ENCODE measurements at places on chromosomes 5 and 9.

GRCh38 chr9:3256571-3257330 lies 269.1 kb downstream of the RFX3 start:
- no peak for DNase-seq

DNA sequence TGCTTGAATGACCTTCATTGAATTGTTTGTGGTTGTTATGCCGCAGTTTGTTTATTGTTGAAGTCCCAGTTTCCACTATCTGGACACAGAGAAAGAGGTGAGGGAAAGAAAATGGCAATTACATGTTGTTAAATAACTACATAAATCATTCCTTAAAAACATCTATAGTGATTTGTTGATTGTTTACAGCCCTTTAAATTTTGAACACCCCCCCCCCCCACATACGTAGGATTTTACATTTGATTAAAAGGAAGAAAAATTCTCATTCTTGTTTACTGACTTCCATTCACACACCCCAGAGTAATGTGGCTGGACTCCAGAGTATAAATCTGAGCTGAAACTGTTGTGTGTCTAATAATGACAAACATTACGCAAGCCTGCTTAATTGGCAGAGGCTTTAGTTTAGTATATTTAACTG lies 87.1 kb upstream of the FAM174A start:
- no peak for DNase-seq

DNA sequence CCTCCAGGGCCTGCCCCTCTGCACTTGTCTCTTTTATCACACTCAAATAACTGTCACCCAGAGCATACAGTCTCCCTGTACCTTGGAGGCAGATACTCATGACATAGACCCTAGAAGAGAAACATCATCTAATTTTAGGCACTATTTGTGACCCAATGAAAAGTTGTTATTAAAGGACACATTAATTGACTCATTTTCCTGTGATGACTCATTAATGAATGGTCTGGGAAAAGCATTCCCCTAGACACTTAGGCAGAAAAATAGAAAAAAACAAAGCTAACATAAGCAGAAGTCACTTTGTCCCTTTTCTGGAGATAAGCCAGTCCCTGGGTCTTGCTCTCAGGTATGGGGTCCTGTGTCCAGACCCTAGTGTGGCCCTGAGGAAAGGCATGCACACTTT lies 15.0 kb downstream of the TRPC7 start:
- DNase-seq, result no peak

GRCh38 chr9:121906074-121906870 lies 186.8 kb downstream of the TTLL11 start:
- DNase-seq, result peak; percentile 26

GRCh38 chr9:90044710-90045151 lies 439.9 kb downstream of the GADD45G start:
- peak; percentile 44 for DNase-seq

- no peak for DNase-seq
Observed at GRCh38 chr9:105455836-105456475, 8.1 kb downstream of the FSD1L start.

DNA sequence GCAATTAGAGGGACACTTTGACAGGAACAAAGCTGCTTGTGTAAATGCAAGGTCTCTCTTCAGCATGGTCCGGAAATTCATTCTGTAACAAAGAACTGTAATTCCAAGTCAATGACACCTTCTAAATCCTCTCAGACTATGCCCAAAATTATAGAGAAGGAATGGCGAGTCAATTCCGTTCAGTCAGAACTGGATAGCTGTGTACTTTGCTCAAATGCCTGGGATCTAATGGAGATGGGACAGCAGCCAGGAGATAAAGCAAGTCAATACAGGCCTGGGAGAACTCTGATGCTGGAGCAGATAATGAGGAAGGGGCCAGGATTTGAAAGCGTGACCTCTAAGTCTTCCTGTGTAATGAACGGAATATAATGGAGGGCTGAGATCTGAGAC lies 96.4 kb upstream of the SPRY4 start:
- DNase-seq, result peak; percentile 44

- no peak for DNase-seq
Observed at GRCh38 chr5:98556712-98557111, 216.8 kb upstream of the RGMB start.

- no peak for DNase-seq
Observed at GRCh38 chr9:94690344-94690743, 36.2 kb upstream of the AOPEP start.

GRCh38 chr9:15306068-15306756 lies 804 bp downstream of the TTC39B start:
- no peak for DNase-seq

GRCh38 chr9:105662184-105663104 lies at the start of gene TAL2:
Gene TAL2 (plus strand): TSS chr9:105662457. CDS start chr9:105662497, 40 bp downstream.
- DNase-seq, result no peak

DNA sequence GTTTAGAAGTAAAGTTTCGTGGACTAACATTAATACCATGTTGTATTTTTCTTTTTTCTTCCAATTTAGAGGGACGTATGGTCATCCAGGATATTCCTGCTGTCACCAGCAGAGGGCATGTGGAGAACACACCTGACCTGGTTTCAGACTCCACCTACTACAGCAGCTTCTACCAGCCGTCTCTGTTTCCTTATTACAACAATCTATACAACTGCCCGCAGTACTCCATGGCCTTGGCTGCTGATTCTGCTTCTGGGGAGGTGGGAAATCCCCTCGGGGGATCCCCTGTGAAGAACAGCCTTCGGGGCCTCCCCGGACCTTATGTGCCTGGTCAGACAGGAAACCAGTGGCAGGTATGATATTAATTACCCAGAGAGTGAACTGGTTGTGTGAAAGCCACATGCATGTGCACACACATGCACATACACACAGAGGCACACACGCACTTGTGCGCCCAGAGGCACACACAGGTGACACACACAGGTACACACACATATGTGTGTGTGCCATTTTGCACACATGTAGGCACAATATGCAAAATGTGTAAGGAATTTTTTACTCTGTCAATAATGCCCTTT lies 52.4 kb downstream of the DMRT1 start:
- peak; percentile 41 for DNase-seq

DNA sequence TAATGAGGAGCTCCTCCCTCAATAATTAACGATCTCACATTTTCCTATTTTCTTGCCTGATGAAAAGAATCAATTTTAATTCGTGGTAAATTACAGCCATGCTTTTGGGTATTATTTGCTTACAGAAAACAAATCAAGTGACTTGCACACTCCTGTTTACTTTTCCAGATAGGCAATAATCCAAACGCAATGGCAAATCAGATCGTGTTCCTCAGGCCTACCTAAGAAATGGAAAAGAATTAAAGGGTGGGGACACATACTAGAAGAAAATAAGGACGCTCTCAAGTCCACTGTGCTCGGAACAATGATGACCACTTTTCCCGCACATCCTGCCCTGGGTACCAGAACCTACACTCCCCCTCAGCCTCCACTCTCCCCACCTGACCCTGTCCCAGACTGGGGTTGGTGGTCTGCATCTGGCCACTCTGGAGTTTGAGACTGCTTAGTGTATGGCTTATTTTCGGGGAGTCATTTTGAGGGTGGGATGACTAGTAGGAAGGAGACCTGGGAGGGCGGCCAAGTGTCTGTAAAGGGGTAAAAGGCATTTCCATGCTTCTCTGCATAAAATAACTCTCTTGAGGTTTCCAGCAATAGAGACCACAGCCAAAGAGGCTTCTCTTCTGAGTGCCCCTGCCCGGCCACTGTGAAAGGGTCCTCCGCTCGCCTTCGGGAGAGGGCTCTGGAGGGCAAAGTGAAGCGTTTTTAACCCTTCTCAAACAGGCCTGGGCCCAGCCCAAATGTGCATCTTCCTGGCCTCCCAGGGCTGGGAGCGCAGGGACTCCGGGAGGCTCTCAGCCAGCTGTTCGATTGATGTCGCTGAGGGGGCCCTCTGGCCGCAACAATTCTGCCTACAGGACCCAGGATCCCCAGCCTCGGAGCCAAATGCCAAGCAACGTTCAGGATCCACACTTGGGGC lies 4.5 kb upstream of the OTP start:
- no peak for DNase-seq

GRCh38 chr5:177300236-177300880 lies 3.2 kb downstream of the RAB24 start:
- DNase-seq, result peak; percentile 70

- no peak for DNase-seq
Observed at GRCh38 chr5:100858987-100859545, 44.0 kb downstream of the ST8SIA4 start.

DNA sequence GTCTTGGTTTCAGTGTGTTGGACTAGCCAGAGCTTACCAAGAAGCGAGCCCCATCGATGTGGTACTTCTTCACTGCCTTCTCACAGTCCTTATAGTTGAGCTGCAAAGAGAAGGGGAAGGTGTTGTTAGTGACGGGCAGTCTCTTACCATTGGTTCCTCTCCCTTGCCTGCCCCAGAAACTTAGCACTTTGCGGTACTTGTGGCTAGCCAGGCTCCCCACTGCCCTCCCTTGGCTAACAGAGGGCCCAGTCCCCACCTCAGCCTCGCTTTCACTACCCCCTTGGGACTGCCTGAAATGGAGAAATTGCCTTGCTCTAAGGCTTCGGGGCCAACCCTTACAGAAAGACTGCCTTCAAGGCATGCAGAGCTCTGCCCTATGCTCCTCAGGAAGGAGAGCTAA lies 4.3 kb downstream of the LCP2 start:
- DNase-seq, result no peak

- DNase-seq, result no peak
Observed at GRCh38 chr5:179255527-179256327, 89.5 kb downstream of the ADAMTS2 start.

GRCh38 chr9:115099901-115100300 lies 18.1 kb downstream of the TNC start:
- DNase-seq, result no peak

DNA sequence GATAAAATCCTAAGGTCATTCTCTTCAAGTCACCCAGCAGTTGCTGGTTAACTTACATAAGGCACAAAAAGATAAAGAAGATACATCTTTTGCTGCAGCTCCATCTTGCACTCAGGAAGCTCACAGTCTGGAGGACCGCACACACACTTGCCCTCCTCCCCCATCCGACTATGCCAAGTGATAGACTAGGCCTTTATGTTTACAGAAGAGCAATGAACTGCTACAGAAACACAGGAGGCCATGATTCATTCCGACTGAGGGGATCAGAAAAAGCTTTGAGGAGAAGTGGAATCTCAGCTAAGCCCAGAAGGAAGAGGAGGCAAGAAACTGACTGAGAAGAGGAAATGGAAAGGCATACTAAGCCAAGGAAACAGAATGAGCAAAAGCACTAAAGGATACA lies 17.4 kb downstream of the NRG2 start:
- DNase-seq, result no peak

- DNase-seq, result no peak
Observed at GRCh38 chr5:12095808-12096281, 191.6 kb upstream of the CTNND2 start.

DNA sequence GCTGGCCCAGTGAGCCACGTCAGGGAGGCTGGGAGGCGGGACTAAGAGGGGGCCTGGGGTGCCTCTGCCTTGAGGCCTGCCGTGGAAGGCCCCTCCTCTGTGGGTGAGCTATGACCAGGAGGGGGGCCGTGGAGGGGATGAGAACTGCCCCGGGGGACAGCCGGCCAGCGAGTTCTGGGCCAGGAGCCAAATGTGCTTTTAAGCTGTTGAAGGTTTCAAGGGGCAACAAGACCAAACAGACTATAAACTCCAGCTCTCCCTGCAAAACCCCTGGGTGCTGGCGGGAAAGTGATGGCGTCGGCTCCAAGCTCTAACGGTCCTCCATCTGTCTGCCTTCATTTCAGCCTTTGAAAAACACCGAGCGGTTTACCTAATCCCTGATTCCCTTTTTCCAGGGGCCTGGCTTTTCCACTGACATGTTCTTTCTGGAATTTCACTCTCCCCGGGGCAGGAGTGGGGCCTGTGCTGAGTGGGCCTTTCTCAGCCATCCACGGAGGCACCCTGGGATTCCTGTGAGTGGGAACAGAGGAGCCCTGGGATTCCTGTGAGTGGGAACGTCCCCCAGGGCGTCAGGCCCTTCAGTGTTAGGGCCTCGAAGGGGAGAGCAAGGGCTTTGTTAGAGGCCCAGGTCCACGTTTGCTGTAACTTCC lies 65.6 kb downstream of the COL5A1 start:
- peak; percentile 68 for DNase-seq

- no peak for DNase-seq
Observed at GRCh38 chr5:170892196-170892595, 30.4 kb downstream of the RANBP17 start.

DNA sequence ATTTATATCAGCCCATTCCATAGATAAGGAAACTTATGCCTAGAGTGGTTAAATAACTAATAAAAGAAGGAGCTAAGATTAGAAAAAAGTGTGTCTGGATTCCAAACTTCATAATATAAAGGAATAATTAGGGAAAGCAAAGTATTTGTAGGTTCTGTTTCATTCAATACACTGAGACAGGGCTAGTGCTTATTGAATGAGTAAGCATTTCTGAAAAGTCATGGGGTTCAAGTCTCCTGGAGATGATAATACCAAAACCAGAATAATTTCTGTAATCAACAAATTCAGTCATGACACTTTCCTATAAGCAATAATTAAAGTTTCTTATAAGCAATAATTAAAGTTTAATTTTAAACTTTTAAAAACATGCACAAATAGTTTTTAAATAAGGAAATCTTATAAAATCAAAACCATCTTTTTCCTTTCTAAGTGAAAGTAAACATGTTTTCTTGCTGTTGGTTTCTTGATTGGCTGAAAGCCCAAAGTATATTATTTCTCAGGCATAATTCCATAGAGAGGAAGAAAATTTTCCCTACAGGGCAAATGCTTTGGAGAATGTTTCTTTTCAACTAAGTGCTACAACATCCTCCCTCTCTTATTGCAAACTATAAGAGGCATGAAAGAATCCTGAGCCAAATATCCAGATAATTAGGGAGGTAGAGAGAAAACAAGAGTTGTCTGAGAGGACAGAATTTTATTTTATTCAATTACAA lies 510.2 kb downstream of the PRELID2 start:
- DNase-seq, result no peak

DNA sequence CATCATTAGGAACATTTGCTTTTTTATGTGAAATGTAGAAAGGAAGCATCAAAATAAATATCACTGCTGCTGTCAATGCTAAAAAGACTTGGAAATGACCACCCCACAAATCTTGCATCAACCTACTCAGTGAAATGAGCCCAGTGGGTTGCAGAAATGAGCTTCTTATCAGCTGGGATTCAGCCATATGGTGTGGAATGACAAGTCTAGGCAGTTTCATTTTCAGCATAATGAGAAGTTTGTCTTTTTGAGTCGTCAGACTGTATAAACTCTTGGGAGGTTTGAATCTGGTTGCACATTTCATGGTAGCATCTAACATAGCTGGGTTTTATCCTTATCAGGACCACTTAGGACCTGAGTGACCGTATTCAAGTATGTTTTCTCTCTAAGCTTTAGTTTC lies 251.1 kb upstream of the PPP1R2B start:
- DNase-seq, result no peak

DNA sequence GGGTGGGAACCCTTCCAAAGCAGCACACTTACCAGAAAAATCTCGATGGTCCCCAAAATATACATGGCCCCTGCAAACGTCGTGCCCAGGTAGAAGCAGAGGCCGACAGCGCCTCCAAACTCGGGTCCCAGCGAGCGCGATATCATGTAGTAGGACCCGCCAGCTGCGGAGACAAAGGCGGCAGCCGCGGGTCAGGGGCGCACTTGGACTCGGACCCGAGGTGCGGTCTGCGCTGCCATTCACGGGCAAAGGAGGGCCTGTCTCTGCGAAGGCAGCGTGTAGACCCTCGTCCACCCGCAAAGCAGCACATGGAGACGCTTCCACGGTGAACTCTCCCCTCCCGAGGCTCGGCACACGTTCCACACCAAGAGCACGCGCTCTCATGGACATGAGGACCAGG lies 25.0 kb downstream of the SLC12A7 start:
- DNase-seq, result no peak

Measured in A673 (cell line).